Stimulated activated CD4-positive, alpha-beta T cell treated with anti-CD3 and anti-CD28 coated beads, Interleukin-2, amount 100 ng/mL, for 48 hours (primary cell): ENCODE measurements at places on chromosomes 16 and 17.
A peak's percentile ranks its signal among the peaks of the same experiment; 100 is the strongest.

DNA sequence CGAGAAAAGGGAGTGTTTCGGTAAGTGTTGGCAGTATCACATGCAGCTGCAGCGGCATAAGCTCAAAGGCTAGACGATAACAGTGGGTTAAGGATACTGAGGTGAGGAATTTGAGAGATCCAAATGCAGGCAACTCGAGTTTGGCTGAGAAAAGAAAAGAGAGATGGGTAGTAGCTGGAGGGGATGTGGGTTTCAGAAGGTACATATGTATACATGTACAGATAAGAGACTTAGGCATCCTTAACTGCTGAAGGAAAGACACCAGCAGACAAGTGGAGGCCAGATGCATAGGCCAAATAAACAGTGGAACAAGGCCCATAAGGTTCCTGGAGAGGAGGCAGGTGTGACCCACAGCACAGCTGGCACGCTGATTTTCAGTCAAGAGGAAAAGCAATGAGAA lies 86.6 kb upstream of the NETO2 start:
- no peak for DNase-seq

GRCh38 chr17:3475812-3476610 lies at the start of gene ASPA:
TSS of gene ASPA (plus strand) at chr17:3475997. CDS start at chr17:3476160, 163 bp downstream.
- DNase-seq, result no peak

DNA sequence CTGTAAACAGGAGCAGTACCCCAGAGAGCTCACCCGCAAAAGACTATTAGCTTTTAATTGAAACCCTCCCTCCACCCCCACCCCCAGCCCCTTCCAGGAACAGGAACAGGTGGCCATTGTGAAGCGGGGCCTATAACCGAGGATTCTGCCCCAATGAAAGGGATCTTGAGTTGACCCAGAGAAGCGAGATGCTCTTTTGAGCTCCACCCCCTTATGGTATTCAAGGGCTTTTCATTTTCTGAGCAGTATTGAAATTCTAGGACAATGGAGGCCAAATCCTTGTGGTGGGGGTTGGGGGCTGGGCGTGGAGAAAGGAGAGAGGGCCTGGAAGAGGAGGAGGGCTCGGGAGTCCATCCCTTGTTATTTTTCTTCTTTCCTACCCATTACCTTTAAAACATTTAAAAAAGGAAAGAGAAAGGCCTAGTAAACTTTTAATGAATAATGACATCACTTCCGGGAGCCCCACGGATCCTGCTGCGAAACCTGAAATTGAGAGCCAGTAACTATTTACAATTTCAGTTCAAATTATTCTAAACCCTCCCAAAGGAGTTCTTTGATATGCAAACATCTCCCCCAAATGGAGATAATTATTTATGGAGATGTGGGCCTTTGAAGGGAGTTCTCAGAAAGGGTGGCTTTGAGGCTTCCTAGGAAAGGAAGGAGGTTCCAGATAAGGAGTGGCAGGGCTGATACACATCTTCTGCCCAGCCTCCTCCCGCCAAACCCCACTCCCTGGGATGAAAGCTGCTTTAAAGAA lies 30.5 kb downstream of the HS3ST3B1 start:
- no peak for DNase-seq

DNA sequence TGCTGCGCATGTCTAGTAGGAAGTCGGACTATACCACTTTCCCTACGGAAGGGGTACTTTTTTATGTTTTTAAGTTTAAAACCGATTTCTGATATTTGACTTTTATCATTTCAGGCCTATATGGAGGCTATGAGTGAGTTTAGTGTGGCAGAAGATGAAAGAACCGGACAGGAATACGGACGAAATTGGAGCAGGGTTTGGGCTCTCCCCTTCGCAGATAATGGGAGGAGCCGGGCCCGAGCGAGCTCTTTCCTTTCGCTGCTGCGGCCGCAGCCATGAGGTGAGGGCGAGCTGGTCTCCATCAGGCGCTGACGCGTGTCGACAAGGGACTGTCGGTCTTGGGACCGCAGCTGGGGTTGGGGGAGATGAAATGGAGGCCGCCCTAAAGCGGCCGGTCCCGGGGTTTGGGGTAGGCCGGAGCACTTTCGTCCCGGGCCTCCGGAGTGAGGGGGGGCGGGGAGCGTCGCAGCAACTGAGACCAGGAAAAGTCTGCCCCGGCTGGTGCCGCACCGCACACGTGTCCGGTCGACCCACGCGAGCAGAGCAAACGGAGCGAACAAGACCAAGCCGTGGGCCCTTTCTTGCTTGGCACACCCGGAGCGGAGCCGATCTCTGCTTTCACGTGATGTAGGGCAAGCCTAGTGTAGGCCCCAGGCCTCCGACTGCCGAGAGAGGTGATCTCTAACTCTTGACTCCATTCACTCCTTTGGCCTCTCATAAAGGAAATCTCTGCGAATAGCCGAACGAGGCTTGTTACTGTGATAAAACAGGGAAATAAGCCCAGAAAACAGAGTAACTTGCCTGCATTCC lies at the start of gene RPL19:
Gene RPL19 (plus strand): TSS at position 214 of the 810 bp plus-strand sequence. CDS start 62 bp downstream, at position 276.
- peak; percentile 78 for DNase-seq

- DNase-seq, result no peak
Measured at GRCh38 chr16:66926961-66927436, 1.7 kb upstream of the RRAD start.

GRCh38 chr17:4585638-4585994 lies 1.3 kb downstream of the SMTNL2 start:
- DNase-seq, result no peak

- DNase-seq, result no peak
Measured at GRCh38 chr17:39927929-39928857, 661 bp downstream of the LRRC3C start.

GRCh38 chr17:57530026-57530425 lies 215.1 kb downstream of the CCDC182 start:
- DNase-seq, result no peak

GRCh38 chr16:5490499-5490898 lies 392.9 kb upstream of the EEF2KMT start:
- DNase-seq, result peak; percentile 17

GRCh38 chr17:76189247-76189646 lies 48.2 kb upstream of the FOXJ1 start:
- no peak for DNase-seq

DNA sequence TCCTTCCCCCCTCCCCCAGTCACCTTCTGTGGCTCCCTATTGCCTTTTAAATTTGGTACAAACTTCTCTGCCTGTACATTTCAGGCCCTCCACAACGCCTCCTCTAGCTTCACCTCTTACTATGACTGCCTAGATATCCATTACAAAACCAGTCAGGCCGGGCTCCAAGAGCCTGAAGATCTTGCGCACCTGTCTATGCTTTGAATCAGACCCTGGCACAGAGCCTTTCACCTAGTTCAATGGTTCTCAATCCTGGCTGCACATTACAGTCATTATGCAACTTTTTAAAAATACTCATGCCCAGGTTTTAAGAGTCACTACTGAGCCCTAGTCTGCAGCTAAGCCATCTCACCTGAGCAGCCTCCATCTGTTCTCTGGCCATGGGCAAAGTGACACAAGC lies 1.6 kb upstream of the GAS7 start:
- no peak for DNase-seq

- no peak for DNase-seq
Measured at GRCh38 chr16:86026916-86027315, 128.0 kb downstream of the IRF8 start.

- no peak for DNase-seq
Measured at GRCh38 chr17:59028328-59028727, 78.4 kb downstream of the TRIM37 start.

- no peak for DNase-seq
Measured at GRCh38 chr16:85029981-85030401, 2.4 kb downstream of the KIAA0513 start.

GRCh38 chr17:7703584-7704479 lies 1.2 kb upstream of the EFNB3 start:
- DNase-seq, result no peak

DNA sequence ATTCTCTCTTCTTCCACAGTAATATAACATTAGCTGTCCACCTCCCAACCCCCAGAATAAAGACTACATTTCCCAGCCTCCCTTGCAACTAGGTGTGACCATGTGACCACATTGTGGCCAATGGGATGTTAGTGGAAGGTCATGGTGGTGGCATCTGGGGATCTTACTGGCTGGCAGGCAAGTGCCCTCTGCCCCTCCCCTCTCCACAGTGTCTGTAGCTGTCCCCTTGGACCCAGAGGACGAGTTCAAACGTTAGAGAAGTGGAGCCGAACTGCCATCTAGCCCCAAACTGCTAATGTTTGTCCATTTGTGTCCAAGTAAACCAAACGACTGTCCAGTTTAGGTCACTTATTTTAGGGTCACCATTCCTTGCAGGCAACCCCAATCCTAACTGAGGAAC lies 26.6 kb upstream of the KCNG4 start:
- DNase-seq, result peak; percentile 10

DNA sequence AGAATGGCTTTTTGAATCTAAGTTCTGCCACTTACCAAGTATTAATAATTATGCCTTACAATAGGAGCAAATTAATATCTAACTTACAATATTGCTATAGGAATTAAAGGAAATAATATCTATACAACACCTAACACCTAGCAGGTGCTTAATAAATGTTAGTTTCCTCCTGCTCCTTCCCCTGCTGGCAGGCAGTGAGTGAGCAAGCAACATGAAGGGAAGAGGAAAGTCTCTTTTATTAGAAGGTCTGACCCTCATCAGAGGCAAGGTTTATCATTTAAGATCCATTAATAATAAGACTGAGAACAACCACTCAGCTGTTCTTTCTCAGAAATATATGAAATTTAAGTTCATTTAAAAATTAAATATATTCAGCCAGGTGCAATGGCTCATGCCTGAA lies 6.7 kb upstream of the DYNC1LI2 start:
- no peak for DNase-seq

GRCh38 chr17:5705081-5705875 lies 121.0 kb upstream of the NLRP1 start:
- peak; percentile 9 for DNase-seq

DNA sequence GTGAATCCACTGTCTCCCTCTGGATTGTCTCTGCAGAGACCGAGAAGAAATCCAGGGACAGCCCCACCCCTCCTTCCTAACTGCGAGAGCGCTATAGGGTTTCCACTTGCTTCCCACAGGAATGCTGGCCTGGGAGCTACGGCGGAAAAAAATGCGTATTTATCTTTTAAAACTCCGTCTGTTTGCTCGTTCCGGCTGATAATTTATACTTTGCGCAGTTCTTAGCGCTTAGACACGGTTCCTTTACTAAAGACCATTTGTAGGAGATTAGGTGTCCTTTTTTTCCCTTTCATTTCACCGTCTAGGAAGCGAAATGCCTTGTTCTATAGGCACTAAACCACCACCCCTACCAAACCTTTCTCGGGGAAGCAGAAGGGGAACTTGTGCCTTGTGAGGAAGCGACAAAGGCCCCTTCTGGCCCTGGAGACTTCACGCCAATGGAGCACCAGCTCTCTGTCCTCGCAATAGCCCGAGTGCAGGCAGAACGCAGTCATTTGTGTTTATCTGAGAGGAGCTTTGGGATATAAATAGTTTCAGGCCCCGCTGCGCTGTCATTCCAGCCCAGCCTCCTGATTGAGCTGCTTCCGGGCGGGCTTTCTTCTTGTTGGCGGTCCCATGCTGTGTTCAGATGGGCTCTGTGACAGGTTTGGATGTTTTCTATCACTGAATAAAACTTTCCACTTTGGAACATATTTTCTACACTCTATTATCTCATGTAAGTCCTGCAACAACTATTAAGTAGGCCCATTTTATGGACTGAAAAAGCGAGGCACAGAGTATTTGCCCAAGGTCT lies 791 bp upstream of the SUPT4H1 start:
- no peak for DNase-seq

DNA sequence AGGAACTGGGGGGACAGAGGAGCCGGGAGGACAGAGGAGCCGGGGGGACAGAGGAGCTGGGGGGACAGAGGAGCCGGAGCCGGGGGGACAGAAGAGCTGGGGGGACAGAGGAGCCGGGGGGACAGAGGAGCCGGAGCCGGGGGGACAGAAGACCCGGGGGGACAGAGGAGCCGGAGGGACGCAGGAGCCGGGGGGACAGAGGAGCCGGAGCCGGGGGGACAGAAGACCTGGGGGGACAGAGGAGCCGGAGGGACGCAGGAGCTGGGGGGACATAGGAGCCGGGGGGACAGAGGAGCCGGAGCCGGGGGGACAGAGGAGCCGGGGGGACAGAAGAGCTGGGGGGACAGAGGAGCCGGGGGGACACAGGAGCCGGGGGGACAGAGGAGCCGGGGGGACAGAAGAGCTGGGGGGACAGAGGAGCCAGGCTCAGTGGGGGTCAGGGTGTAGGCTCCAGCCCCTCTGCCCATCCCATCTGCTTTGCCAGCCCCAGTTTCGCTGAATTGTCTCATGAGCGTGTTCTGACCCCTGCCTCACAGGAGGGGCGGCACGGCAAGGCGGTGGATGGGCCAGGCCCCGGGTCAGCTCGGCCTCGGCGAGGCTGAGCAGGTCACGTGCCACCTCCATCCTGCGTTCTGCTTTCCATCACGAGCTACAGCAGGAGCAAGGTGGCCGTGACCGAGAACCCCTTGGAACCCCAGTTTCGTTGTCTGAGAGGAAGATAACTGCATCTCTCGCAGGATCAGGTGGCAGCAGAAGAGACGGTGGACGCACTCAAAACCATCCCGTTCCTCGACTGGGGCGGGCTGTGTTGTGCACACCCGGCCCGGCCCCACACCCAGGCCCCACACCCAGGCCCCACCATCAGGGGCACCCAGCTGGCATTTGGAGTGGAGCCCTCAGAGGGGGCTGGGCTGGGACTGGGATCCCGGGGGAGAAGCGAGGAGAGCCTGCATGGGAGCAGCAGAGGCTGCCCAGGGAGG lies 26.1 kb upstream of the CBFA2T3 start:
- no peak for DNase-seq

DNA sequence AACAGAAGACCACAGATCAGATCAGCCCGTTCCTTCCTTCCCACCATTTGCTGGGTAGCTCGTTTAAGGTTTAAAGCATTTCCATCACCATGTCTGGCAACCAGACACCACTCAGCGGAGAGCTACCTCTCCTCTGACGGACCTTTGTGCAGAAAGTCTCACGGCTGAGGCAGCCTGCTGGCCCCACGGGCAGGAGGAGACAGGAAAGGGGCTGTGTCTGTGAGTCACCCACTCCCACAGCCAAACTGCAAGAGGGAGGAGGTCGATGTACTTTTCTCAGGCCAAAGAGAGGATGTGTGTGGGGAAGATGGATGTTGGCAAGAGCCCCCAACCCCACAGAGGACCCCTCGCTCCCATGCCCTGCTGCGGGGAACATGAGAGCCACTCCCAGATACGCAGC lies 92.1 kb downstream of the ZNF423 start:
- no peak for DNase-seq

- no peak for DNase-seq
Measured at GRCh38 chr17:64042700-64043485, 22.5 kb upstream of the ICAM2 start.

GRCh38 chr17:34726536-34727384 lies 147.4 kb downstream of the TMEM132E start:
- DNase-seq, result no peak

DNA sequence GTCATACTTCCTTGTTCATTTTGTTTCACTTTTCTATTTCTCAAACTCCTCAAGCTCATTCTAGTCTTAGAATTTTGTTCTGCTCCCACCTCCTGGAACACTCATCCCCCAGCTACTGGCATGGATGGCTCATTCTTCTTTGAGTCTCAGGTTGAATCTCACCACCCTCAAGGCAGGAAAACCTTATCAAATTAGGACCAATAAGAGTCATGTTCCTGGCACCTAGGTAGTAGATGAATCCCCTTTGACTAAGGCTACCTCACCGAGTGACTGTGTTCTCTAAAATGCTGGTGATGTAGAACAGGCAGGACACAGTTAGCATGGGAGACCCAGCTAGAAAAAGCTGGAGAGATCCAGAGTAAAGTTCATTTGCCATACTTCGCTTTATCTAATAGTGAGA lies 1050.8 kb upstream of the EEF2KMT start:
- no peak for DNase-seq

GRCh38 chr16:67184995-67185650 lies 1.4 kb upstream of the MATCAP1 start:
- peak; percentile 88 for DNase-seq
